Kidney glomerular epithelial cell (primary cell): ENCODE measurements at places on chromosomes 16 and 17.

DNA sequence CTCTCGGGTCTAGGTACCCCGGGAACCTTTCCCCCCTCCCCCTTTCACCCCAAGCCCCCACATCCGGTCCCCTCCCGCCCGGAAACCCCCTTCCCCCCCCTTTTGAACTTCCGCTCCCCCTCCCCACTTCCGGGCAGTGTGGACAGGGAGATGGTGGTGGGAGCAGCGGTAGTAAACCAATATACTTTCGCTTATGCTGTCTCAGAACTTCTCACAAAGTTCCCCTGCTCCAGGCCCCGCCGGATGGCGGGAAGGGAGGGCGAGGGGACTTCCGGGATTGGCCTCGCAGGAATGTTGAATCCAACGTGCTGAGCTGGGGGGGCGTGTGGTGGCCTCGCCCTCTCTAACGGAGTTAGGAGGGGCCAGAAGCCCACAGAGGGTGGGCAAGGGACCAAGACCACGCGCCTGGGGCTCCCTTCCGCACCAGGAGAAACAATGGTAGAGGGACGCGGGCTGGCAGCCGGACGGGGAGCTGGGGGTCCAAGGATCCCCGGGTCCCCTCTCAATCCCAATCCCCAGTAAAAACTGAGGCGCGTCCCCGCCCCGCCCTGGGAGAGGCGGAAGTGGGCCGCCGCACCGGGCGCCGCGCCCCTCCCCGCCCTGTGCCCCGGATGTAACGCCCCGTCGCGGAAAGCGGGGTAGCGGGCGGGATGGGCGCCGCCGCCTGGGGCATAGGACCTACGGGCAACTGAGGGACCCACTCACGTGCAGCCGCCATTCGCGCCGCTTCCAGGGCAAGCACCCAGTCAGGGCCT, 742 bp downstream of the PFN1 start:
- no peak for DNase-seq

DNA sequence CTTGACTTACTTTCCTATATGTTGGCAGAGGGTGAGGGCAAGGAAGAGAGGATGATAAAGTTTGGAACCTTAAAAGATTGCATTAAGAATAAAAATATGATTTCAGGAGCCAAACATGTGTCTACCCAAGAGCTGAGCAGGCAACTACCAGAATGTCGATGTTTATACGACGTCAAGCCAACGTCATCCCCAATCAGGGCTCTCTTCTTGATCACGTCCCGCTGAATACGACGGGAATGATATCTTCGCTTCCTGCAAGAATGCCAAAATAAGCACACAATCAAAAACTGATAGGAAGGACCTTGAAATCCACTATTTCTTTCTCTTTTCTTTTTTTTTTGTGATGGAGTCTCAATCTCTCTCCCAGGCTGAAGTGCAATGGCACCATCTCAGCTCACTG, 20.1 kb upstream of the ITGAE start:
- no peak for DNase-seq

GRCh38 chr16:68028996-68029395, 5.9 kb downstream of the DUS2 start:
- no peak for DNase-seq

- no peak for DNase-seq
Measured at GRCh38 chr17:62882284-62882683, 74.2 kb upstream of the MARCHF10 start.

DNA sequence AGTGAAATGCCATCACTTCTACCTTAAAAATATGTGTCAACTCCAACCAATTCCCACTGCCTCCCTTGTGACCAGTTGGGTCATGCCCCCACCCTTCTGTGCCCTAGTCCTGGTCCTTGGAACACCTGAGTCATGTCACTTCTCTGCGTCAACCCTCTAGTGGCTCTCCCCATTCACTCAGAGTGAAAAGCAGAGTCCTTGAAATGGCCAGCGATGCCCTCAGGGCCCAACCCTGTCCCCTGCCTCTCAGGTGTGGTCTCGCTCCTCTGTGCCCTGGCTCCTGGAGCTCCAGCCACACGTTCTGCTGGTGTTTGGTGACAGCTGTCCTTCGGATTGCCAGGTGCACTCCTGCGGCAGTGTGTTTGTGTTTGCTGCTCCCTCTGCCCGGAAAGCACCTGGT, 89.2 kb downstream of the SPECC1 start:
- no peak for DNase-seq

DNA sequence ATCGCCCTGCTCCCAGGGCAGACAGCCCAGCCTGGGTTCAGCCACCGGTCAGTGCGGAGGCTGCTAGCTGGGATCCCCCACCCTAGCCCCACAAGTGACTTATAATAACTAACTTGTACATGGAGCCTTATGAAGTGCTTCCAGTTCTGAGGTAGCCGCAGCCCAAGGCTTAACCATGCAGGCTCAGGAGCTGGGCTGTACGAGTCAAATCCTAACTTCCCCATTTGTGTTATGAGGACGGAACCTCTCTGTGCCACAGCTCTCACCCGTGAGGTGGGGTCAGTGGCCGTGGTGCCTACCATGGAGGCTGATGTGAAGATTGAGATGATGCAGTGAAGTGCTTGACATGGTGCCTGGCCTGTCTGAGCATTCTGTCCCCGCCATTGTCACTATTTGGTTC, 27.8 kb upstream of the GOSR2 start:
- DNase-seq, result no peak

- DNase-seq, result no peak
Measured at GRCh38 chr16:72609933-72610332, 438.0 kb upstream of the PMFBP1 start.

- DNase-seq, result no peak
Measured at GRCh38 chr17:1506649-1507267, 9.7 kb downstream of the INPP5K start.

- no peak for DNase-seq
Measured at GRCh38 chr16:55515111-55515510, 6.2 kb downstream of the LPCAT2 start.

GRCh38 chr16:69431948-69432468, 7.6 kb downstream of the CYB5B start:
- DNase-seq, result no peak

- no peak for DNase-seq
Measured at GRCh38 chr17:45189009-45189408, 27.3 kb downstream of the HEXIM2 start.

DNA sequence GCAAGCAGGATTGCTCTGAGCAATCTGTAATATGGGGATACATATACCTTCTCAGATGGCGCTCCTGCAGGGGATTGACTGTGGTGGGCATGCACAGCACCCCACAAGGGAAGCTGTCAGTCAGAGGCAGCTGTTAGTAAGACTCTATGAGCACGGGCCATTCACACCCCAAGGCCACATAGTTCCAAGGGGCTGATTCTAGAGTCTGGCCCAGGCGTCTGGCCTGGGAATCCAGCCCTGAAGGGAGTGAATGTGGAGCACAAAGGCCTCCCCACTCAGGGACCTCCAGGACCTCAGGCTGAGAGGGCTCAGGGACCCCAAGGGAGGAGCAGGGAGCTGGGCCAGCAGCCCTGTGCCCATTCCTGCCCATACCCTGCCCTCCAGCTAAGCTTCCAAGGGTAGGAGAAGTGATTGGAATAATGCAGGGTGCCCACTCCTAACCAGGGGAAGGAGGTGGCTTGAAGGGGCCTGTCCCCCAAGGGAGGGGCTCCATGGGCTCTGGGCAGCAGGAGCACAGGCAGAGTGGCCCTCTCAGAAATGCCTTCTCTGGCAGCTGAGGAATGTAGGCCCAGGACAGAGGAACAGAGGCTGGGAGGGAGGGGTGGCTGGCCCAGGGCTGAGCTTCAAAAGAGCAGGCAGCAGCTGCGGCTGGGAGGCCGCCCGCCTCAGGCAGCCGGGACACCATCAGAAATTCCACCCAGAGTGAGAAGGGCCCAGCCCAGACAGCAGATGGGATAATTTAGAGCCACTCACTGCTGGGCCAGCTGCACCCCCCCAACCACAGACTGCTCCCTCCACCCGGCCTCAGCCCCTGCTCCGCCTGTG, 48.9 kb upstream of the MRPS23 start:
- no peak for DNase-seq

DNA sequence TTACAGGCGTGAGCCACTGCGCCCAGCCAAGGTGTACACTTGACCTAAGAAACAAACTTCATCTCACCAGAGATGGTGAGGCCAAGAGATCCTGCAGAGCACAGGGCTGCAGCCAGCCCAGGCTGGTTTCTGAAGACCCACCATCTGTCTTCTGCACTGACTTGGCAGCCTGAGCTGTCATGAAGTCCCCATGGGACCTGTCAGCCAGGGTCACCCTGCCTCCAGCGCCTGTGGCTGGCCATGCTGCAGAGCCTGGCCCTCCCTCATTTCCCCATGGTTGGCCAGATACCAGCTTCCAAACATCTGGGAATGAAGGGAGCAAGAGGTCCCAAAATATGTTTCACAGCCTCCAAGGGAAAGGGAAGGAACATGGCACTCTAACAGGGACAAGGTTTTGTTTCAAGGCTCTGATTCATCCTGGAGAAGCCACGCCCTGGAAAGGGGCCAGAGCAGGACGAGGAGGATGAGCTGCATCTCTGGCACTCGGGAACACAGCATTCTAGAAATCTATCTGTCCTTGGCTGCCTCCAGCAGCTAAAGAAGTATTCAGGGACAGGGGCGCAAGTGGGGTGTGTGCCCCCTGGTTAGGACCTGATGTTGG, 45.3 kb downstream of the DDX19A start:
- no peak for DNase-seq

- no peak for DNase-seq
Measured at GRCh38 chr17:43891851-43892646, 15.3 kb downstream of the MPP2 start.

GRCh38 chr17:33291248-33292200, 1.6 kb downstream of the ASIC2 start:
- no peak for DNase-seq

DNA sequence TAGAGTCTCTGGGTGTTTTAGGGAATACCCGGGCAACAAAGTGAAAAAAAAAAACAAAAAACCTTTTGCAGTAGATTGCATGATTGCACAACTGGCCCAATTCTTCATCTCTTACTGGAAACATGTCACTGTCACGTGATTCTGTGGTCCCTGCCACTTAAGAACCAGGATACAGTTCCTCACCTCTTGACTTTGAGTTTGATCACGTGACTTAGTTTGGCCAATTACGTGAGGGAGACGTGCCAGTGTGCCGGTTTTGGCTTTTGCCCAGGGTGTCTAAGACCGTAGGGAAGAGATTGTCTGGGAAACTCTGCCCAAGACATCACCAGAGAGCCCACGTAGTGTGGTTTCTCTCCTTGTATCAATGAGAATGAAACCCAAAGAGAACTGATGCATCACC, 88.7 kb downstream of the GRIN2A start:
- no peak for DNase-seq

DNA sequence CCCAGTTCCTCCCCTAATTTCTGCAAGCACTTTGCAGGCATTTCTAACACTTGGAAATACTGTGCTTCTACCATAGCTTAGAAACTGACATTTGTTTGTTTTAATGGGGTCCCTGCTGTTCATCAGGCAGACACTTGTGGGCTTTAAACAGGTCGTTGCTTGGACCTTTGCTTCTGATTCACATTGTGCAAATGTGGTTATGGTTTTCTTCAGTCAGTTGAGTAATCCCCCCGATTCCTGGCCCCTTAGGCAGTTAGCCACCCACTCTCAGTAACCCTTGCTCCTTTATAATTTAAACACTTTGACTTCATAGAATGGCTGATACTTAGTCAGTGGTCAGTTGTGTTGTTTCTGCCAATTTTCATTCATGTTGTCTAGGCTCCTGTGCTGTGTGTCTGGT, 39.4 kb downstream of the SLC47A1 start:
- no peak for DNase-seq

DNA sequence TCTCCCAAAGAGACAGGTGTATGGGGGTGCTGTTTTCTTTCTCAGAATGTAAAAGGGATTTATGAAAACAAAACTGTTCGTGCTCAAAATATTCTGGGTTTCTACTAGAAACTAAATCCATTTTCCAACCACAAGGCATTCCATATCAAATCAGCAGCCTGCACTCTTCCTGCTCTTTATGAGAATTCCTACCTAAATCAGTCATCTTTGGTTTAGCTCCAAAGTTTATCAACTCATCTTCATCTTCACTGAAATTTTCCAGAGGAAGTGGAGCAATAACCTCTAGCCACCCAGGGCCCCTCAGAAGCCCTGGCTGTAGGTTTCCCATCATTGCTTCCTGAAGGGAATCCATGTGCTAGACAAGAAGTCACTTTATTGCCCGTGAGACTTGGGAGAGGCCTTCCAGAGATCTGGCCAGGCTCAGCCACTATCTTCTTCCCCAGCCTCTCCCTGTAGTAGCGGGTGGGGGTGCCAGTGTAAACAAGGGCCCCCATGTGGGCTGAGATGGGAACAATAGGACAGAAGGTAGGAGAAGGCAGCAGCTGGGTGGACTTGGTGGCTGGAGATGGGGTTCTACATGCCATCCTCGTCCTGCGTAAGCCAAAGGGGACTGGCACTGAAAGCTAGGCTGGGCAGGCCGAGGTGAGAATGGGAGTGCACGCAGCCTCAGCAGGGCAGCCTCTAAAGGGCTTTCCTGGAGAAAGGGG, 22.0 kb upstream of the ALDH3A1 start:
- no peak for DNase-seq

DNA sequence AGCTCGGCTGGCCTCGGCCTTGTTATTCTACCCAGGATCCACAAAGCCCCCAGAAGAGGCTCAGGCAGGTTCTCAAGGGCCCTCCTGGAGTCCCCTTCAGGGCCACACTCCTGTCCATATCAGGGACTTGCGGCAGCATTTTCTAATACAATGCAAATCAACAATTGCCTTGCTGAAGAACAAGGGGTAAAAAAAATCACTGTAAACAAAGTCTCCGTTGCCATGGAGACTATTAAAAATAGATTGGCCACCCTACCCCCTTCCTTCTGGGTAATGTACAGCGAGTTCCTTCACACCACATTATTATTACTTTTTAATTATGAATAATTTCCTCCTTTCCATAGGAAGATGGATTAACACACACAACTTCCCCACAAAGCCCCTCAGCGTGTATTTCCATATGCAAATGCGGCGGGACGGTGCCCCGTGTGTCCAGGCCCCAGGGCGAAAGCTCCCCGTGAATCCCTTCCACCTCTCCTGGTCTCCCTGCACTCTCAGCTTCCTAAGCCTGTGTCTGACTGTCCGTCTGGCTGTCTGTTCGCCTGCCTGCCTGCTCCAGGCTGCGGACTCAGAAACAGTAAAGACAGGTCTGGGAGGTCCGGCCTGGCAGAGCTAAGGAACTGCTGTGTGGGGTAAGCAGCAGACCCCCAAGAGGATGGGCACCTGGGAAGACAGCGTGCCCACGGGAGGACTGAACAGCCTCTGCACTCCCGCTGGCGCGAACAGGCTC, 196.6 kb downstream of the RBFOX3 start:
- DNase-seq, result no peak

DNA sequence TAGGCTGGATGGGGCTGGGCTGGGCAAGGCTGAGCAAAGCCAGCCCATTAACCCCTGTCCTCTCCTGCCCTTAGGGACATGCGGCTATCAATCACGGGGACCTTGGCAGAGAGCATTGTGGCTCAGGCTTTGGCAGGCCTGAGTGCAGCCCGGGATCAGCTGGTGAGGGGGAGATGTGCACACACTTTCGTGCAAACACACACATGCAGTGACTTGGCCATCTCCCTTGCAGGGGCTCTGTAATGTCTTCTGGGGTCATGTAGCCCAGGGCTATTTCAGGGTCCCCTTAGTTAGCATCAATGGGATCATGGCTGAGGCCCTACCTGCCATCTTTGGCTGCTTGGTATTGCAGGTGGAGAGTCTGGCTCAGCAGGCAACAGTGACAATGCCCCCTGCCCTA, 6.9 kb downstream of the CARMIL2 start:
- no peak for DNase-seq
